CD4-positive, alpha-beta T cell treated with Interleukin-15 for 1 hour (primary cell): ENCODE measurements at places on chromosomes 3 and 15.
A peak's percentile ranks its signal among the peaks of the same experiment; 100 is the strongest.

- DNase-seq: peak; percentile 36
These were observed 204.0 kb downstream of the PLCL2 start for GRCh38 chr3:17088602-17089313.

GRCh38 chr15:37107071-37107743, 6.9 kb upstream of the MEIS2 start:
- no peak for DNase-seq

GRCh38 chr15:100502651-100503050, 26.1 kb downstream of the CERS3 start:
- DNase-seq: no peak

DNA sequence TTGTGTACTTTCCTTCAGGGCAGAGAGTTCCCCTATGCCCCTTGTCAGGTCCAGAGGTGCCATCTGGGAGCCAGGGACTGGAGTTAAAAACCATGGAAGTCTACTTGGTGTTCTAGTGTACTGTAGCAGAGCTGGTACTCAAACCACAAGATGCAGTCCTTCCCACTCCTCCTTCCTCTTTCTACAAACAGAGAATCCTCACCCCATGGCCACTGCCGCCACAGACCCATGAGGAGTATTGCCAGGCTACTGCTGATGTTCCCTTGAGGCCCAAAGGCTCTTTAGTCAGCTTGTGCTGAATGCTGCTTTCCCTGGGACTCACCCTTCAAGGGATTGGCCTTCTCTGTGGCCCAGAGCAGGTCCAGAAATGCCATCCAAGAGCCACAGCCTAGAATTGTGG, 229.2 kb upstream of the ZPLD1 start:
- no peak for DNase-seq

GRCh38 chr15:36313736-36314280, 265.6 kb upstream of the CDIN1 start:
- DNase-seq: no peak

- DNase-seq: no peak
These were observed 23.0 kb downstream of the NMNAT3 start for GRCh38 chr3:139654637-139655365.

- DNase-seq: no peak
These were observed 70.8 kb upstream of the ZBTB20 start for GRCh38 chr3:115217678-115218451.

DNA sequence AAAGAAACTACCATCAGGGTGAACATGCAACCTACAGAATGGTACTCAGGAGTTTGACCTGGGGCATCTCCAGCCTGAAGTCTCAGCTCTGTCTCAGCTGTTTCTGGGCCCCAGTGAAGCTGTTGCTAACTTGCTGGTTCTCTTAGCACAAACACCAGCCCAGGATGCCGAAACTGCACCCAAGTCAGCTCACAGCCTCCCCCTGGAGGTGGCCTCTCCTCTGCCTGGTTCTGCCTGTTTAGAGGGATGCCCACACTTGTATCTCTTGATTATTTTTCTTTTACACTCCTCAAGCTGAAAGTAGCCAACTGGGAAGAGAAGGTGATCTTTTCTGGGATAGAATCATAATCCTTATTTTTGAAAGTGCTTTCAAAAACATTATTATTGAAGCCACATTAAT, 289.0 kb upstream of the RASGRP1 start:
- DNase-seq: no peak
